Stimulated activated naive CD4-positive, alpha-beta T cell (primary cell): ENCODE measurements at places on chromosomes 5 and 9.
A peak's percentile ranks its signal among the peaks of the same experiment; 100 is the strongest.

GRCh38 chr9:6909181-6909580 is 151.4 kb downstream of the KDM4C start:
- DNase-seq: no peak

- no peak for DNase-seq
Measured at GRCh38 chr5:104817127-104817526, 1254.5 kb upstream of the NUDT12 start.

- no peak for DNase-seq
Measured at GRCh38 chr5:103605277-103605676, 42.7 kb upstream of the NUDT12 start.

GRCh38 chr5:457195-457961 is 14.4 kb downstream of the EXOC3 start:
- DNase-seq: no peak

GRCh38 chr9:35342221-35342958 is 147.5 kb upstream of the RUSC2 start:
- no peak for DNase-seq

GRCh38 chr9:135328485-135329417 is 150.8 kb upstream of the PPP1R26 start:
- DNase-seq: no peak

GRCh38 chr5:179805529-179806249 is 977 bp downstream of the MGAT4B start:
- DNase-seq: no peak

DNA sequence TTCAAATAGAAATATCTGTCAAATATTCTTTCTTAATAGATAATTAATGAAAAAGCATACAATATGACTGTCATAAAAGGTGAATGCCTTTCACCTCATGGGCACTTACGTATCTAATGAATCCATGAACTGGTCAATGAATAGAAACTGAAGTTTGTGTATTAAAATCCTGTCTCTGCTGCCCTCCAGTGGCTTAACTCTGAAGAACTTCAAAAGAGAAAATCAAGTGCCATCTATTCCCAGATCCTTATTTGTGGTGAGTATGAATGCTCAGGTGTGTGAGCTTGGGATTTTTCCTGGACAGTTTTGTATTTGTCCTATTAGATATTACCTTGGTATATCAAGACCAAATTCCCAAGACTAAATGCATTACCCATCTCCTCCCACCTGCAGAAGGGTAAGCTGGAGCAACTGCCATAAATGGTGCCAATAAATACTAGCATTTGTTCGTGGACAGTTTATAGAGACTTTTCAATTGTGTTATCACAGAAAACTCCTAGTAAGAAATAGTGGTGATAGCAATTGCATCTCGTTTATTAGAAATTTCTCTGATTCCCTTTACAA is 44.0 kb upstream of the SVEP1 start:
- DNase-seq: peak; percentile 4

DNA sequence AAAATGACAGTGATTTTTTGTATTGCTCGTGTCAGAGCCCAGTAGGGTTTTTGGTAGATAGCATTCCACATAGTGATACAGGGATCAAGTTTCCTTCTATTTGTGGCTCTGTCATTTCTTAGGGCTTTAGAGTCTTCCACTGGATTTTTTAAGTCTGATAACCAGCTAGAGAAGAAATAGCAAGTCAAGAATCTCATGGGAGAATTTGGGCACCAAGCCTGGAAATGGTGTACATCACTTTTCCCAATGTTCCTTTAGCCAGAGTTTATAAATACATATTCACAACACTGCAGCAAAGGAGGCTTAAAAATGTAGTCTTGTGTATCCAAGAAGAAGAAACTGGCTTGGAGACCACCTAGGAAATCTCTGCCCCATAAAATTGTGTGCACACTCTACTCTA is 647.1 kb upstream of the KLF4 start:
- DNase-seq: no peak

DNA sequence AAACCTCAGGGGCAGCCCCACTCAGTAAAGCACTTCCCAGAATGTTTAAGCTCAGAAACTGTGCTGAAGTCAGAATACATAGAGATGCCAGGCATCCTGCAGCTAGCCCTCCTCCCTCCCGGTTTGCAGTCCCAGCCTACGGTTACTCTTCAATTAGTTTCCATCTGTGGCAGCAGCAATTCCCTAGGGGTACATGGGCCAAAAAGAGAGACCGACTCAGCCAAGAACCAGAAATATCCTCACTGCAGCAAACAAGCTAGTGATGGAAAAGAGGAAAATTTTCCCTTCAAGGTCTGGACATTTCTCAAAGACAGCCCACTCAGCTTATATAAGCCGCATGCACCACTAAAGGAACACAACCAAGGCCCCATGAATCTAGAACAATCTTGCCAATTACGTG is 89.1 kb upstream of the PPP2R2B start:
- DNase-seq: no peak

DNA sequence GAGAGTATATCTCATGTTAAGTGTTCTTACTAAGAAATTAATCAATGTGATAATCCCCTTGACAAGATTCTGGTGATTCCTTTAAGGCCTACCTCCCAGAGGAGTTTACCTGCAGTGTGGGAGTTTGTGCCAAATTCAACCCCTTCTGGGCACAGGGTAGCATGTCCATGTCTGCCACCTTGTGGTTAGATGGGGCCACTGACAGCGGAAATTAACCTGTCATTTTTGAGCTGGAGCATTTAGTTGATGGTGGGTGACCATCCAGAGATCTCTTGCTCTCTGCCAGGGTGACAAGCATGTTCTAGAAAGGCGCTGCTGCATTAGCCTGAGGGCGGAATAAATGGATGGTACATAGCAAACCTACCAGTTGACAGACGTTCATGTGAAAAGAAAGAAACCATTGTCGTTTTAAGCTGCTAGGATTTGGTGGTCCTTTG is 132.2 kb downstream of the FBXO4 start:
- peak; percentile 37 for DNase-seq

GRCh38 chr5:107805824-107806223 is 135.1 kb upstream of the EFNA5 start:
- no peak for DNase-seq

DNA sequence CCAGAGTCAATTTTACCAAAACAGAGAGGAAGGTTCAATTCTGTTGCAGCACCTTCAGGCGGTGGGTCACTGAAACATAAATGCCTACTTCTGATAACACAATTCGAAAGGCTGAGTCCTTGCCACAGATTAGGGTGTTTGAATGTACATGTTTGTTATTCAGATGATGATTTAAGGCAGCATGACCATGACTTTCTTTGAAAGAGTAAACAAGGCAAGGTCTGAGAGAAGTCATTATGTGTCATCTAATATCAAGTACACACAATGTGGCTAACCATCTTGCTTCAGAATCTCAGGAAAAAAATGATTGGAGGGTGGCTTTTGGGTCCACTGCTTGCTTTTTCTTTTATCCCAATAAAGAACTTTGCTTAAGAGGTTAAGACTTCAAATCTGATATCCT is 457.5 kb downstream of the TAF11L14 start:
- DNase-seq: no peak

GRCh38 chr5:154331924-154332323 is 113.9 kb upstream of the SAP30L start:
- no peak for DNase-seq

DNA sequence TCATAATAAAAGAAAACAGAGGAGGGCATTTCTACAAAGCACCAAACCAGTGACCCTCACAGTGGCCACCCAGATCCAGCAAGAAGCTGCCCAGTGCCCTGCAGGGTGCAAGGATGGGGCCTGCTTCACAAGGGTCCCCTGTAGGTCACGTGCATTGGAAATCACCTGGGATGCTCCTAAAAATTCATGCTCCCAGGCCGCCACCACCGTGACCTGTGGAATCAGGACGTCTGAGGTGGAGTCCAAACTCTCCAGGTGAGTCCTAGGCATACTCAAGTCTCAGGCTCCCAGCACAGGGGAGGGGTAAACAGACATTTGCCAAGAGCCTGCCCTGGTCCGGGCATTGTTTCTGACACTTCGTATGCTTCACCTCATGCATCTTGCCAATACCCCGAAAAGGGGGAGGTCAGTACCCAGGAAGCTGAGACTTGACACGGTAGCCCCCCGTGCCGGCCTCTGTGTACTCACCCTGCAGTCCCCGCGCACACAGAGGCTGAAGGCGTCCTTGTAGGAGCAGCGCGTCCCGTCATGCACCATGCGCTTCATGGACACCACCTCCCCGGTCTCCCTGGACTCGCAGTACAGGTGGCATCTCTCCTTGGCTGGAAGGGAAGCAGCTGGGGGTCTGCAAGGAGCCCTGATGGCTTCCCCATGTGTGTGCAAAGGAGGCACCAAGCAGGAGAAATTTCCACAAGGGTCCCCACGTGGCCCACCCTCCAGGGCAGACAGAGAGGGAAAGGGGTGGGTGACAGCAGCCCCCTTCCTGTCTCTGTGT is 75.5 kb downstream of the ZNF354C start:
- no peak for DNase-seq

DNA sequence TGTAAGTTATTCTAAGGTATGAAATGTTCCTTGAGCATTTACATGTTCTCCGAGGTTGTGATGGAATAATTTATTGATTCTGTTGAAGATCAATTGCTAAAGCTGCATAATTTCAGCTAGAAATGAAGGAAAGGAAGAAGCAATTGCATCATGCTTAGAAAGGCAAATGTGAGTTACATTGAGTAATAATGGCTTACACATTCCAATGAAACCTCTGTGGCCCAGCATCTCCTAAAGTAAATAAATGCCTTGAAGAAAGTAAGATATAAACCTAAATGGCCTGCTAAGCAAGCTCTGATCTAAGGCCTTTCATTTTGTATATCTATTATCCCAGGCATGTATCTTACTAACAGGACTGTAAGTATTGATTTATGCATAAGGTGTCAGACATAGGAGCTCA is 677.3 kb upstream of the RGMB start:
- no peak for DNase-seq

GRCh38 chr5:163916376-163916775 is 411.0 kb downstream of the MAT2B start:
- DNase-seq: no peak

- no peak for DNase-seq
Measured at GRCh38 chr9:14814249-14814628, 91.7 kb upstream of the CER1 start.
